Effector CD4-positive, alpha-beta T cell (primary cell): ENCODE measurements at places on chromosomes 3 and 15.

GRCh38 chr3:10279384-10280176 lies 13.2 kb downstream of the GHRL start:
- DNase-seq, result no peak

GRCh38 chr15:62783303-62783957 lies 259.1 kb upstream of the TPM1 start:
- DNase-seq, result no peak

DNA sequence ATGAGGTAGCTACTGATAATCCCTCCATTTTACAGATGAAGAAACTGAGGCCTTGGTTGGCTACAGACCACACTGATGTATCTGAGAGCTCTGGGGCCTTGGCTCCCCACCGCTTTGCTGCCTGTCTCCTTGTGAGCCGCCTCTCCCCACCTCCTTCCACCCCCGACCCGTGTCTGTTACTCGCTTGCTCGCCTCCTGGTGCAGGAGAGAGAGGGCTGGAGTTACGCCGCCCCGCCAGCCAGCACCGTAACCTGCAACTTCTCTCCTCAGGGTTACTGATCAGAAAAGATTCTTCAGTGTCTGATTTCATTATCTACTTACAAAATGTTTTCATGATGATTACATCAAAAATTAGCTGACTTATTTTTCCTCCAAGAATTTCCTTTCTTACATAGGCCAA lies 34.1 kb downstream of the TM2D3 start:
- DNase-seq, result no peak

DNA sequence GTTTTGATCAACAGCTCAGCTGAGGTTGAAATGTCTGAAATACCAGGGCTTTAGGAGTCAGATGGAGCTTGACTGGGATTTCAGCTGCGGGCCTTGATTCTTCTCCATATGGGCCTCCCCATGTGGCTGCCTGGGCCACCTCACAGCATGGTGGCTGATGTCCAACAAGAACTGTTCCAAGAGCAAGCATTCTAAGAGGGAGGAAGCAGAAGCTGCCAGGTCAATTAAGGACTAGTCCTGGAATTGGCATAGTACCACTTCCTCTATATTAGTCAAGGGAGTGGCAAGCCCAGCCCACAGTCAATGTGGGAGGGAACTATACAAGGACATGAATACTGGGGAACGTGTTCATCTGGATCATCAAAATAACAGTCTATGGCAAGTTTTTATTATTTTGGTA lies 181.7 kb upstream of the ANKRD28 start:
- DNase-seq, result no peak

DNA sequence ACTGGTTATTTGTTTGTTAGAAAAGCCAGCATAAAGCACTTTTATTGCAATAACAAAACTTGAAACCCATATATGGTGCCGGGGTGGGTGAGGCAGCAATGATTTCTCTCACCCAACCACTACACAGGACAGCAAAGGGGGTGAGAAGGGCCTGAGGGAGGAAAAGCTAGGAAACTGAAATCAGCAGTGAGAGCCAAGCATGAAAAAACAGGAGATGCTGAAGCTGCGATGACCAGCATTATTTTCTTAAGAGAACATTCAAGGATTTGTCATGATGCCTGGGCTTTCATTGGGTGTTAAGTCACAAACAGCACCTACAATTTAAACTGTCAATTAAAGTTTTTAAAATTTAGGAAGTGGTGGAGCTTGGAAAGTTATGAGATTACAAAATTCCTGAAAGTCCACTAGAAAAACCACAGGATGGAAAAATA lies 11.9 kb upstream of the TM4SF4 start:
- no peak for DNase-seq

DNA sequence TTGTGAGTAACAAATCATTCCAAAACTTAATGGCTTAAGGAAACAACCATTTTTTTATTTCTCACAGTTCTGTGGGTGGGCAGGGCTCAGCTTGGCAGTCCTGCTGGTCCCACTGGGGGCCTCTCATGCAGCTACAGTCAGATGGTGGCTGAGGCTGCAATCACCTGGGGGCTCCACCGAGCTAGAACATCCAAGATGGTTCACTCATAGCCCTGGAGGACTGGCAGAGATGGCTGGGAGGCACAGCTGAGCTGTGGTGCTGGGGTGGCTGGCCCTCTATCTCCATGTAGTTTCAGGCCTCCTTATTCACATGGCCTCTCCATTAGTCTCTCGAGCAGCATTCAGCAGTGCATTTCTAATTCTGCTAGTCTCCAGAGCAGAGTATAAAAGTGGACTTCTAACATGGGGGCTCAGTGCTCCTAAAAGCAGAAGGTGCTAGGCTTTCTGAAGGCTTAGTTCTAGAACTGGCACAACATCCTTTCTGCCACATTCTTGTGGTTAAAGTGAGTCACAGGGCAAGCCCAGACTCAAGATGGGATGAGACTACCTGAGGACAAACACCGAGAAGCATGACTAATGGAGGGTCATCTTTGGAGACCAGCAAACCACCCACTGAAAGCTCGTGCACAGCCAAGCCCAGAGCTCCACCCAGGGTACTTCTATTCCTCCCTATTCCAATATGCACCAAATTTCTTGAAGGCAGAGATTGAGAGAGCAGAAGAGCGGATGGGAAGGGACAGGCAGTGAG lies 6.3 kb downstream of the CAV3 start:
- DNase-seq, result no peak

DNA sequence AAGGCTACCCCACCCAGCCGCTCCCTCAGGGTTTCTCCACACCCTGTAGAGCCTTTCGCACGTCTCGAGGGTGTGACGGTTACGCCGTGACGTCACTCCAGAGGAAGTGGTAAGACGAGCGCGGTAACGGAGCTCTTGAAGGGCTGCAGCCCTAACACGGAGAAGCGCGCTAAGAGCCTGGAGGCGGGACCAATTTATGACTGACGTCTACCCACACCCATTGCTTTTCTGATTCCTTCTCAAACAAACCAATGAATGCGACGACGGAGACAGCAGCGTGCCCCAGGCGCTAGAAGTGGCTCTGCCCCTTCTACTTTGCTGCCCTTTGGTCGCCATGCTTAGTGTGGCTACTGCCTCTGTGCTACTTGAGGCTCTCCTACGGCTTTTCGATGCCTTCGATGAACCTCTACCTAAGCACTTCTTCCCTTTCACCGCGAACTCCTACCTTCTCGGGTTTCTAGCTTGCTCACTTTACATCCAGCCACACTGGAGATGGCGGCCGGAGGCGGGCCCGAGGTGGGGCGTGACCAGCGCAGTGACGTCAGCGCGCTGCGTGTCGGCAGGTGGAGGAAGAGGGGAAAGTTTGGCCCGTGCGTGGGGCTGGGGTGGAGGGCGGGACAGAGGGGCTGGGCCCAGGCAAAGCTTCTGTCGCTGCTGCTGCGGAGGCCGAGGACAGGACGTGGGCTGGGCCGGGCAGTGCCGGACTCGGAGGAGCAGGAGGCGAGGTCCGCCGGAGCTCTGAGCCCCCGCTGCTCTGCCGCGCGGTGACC lies at the start of gene OXSR1:
Gene OXSR1 (plus strand): TSS at position 586 of the 770 bp plus-strand sequence. CDS start 340 bp downstream, outside the sequence.
- peak; percentile 96 for DNase-seq

GRCh38 chr3:52339612-52340011 lies 23.5 kb downstream of the DNAH1 start:
- peak; percentile 47 for DNase-seq

GRCh38 chr3:141285570-141285969 lies 53.9 kb downstream of the PXYLP1 start:
- DNase-seq, result no peak

- no peak for DNase-seq
These were observed 36.3 kb downstream of the CA12 start for GRCh38 chr15:63345391-63345752.

DNA sequence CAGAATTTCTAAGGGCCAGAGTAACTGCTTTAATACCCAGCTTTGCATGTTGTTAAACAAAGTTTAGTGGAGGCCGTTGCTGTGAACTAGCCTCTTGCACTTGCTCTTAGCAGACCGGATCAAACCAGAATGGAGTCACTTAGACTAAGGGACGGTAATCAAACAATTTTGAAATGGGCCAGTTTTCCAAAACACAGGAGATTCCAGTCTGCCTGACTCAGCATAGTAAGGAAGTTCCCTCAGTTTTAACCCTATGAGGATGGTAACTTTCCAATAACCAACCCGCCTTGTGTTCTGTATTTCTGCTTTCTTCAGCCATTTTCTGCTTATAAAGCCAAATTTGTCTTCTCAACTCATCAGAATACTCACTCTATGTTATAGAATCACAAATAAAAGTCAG lies 77.2 kb upstream of the WDR72 start:
- DNase-seq, result no peak

- no peak for DNase-seq
These were observed 203.3 kb upstream of the LMCD1 start for GRCh38 chr3:8298021-8298954.

DNA sequence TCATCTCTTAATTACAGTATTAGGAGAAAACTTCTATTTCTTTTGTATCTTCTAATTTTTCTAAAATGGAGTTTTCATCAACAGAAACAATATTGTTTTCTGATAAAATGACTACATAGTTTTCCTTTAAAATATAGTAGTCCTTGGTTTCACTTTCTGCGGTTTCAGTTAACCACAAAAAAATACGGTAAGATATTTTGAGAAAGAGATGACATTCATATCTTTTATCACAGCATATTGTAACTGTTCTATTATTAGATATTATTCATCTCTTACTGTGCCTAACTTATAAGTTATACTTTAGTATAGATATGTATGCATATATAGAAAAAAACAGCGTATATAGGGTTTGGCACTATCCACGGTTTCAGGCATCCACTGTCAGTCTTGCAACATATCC lies 2.3 kb downstream of the B4GALT4 start:
- DNase-seq, result no peak

DNA sequence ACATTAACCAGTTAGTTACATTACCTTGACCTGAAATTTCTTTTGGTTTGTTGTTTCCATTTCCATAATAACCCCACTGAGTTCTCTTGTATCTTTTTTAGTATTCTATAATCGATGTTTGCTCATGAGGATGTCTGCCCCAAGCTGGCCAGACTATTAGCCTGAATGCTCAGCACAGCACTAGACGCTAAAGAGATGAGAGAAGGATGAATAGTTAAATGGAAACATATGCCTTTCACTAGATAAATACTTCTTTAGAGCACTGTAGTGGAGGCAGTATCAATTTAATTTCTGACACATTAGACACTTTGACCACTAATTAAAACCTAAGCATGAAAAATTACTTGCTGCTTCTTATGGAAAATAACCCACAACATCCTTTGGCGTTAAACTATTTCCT lies 654.9 kb upstream of the KCNMB2 start:
- DNase-seq, result no peak

DNA sequence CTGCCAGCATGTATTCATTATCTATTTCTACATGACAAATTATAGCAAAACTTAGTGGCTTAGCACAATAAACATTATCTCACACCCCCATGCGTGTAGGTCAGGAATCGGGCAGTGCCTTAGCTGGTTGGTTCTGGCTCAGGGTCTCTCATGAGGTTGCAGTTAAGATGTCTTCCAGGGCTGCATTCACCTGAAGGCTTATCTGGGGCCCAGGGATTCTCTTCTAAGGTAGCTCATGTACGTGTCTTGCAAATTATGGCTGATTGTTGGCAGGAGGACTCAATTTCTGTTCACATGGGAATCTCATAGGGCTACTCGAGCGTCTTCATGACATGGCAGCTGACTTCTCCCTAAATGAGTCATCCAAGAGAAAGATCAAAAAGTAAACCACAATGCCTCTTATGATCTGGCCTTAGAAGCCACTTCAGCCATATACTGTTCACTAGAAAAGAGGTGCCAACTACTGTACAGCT lies 42.9 kb upstream of the TSC22D2 start:
- DNase-seq, result no peak
